ENCODE measurements at places on chromosomes 12 and 14.

DNA sequence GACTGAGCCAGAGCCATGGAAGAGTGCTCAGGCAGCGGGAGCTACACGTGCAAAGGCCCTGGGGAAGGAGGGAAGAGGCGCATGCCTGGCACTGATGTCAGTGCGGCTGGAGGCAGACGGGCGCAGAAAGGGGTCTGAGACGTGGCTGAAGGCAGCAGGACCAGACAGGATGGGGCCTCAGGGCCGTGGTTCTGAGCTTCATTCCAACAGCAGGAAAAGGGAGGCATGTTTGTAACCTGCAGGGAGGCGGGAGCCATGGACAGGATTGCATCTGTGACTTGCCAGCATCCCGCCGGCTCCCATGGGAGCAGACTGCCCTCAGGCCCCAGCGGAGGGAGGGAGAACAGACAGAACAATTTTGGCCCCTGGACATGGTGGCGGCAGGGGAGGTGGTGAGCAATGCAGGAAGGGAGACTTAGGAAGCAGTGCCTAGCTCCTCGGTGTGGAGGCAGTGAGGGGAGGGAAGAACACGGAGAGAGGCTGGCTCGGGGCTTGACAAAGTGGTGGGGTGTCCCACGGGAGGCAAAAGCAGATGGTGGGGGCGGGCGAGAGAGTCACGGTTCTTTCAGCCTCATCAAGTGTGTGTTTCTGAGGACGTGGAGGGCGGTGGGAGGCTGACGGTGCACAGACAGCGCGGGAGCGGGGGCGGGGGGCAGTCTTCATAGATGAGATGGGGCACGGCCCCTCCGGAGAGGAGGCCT is 33.3 kb upstream of the INF2 start:
- no peak for DNase-seq

- no peak for DNase-seq
Observed at GRCh38 chr12:132324841-132325732, 4.3 kb downstream of the GALNT9 start.

DNA sequence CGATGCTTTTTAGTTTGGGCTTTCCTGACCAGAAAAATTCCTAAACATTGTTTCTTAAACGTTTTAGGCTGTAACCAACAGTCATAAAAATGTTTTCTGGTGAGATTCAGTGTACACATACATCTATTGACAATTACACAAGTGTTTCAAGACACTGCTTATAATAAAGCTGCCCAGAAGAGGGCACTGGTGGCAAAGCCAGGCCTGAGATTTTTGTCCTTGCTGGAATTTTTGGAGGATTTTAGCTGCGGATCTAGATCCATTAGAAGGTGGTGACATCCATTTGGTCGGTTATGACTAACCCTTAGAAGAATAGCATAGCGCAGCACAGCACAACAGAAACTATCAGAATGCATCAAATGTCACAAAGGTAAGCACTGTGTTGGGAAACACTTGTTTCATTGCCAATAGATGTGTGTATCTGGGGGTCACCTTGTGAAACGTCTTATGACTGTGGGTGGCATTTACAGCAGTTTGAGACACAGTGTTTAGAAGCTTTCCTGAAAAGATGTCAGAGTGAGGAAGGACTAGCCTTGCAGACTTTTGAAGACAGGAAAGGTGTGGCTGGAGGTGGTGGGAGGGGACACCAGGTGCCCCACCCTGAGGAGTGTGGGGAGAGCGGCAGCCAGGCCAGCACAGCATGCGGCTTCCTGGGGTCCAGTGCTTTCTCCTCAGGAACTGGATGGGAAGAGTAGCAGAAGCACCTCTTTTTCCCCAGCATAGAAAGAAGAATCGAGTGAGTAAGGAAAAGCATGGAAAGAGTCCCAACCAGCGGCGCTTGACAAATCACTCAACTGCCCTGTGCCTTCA is 54.7 kb upstream of the FKBP4 start:
- DNase-seq: no peak

GRCh38 chr12:9404469-9405260 is 196.5 kb upstream of the PZP start:
- no peak for DNase-seq

DNA sequence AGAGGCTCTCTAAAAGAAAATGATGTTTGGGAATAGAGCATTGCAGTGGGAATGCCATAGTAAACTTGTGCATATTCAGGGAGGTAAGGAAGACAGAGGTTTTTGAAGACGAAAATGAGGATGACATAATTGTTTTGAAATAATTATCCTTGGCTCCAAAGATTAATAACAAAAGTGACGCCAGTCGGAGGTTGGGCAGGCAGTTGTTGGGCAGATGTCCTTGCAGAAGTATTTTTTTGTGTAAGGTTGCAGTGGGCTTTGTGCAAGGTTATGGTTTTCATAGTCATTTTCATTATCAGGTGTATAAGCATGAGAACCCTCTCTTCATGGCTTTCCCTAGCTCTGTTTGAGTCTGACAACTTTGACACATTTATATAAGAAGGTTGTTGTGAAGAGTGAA is 35.3 kb downstream of the METAP2 start:
- DNase-seq: no peak

- no peak for DNase-seq
Observed at GRCh38 chr14:79557309-79557708, 654.0 kb downstream of the DIO2 start.

DNA sequence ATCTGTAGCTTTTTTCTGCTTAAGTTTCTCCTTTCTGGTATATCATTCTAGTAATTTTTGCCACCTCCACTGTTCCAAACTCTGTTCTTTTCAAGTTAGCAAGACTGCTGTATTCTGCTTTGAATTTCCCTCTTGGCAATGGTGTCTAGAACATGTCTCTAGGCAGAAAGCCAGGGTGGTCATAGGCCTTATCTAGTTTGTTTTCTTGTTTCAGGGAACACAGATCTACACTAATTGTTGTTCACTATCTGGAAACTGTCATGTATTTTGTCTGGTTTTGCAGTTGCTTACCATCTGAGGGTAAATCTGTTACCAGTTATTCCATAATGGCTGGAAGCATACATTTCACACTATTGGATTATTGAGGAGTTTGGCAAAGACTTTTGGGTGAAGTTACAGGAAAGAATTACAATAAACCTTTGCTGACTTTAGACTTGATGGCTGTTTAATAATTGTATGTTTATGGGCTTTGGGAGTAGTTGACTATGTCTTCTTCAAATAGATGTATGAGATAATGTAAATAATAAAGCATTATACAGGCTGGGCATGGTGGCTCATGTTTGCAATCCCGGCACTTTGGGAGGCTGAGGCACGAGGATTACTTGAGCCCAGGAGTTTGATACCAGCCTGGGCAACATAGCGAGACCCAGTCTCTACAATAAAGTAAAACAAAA is 41.4 kb downstream of the FUT8 start:
- no peak for DNase-seq

GRCh38 chr14:83559721-83560120 is 1970.2 kb upstream of the FLRT2 start:
- DNase-seq: no peak

GRCh38 chr12:91722072-91722471 is 423.6 kb downstream of the BTG1 start:
- no peak for DNase-seq

DNA sequence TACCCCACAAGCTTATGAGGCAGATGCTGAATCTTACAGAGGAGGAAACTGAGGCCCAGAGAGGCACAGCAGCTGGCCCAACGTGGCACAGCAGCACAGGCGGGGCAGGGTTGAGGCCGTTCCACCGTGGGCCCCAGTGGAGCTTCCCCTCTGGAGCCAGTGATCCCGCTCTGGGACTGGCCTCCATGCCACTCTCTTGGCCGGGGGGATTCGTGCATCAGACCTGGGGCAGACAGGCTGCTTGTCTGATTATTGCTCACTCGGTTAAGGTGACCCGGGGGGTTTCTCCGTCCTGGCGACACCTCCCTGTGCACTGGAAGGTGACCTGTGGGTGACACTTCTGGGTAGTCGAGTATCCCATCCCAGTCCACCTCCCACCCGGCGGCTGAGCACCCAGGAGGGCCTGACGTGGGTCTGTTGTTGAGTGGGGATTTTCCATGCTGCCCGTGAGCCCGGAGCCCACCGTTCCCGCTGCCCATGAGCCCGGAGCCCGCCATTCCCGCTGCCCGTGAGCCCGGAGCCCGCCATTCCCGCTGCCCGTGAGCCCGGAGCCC is 27.8 kb downstream of the NOC4L start:
- no peak for DNase-seq

DNA sequence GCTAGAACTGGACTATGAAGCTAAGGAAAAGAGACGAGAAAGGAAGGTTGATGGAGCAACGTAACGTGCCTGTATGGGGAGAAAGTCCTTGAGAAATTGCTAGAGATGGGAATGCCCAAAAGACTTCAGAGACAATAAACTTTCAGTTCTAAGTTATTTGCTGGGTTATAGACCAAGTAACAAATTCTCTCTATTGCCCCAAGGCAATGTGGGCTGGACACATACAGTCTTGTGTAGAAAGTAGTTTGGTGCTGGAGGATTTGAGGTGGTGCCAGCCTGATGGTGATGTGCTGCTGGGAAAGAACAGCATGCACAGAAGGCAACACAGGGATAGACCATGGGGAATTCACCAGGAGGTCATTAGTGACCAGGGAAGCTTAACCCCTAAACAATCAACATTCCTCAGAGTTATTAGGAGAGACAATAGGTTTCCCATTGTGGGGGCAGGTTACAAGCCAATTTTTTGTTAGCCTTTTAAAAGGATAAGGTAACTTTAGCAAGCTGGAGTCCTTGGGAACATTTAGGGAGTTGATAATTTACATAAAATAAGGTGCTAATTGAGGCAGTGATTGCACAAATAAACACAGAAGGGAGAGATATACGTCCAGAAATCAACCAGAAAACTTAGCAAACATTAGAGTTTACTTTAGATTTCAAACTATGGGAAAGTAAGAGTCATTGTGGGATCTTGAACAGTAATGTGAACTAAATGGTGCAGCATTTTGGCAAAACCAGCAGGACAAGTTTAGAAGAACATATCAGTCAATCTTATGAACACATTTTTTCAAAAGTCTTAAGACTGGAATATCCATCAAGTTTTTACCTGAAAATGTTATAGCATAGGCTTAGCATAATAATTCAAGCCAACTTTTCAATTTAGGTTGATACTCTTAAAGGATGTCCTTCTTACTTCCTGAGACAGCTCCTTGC is 61.4 kb downstream of the LMNTD1 start:
- DNase-seq: no peak

DNA sequence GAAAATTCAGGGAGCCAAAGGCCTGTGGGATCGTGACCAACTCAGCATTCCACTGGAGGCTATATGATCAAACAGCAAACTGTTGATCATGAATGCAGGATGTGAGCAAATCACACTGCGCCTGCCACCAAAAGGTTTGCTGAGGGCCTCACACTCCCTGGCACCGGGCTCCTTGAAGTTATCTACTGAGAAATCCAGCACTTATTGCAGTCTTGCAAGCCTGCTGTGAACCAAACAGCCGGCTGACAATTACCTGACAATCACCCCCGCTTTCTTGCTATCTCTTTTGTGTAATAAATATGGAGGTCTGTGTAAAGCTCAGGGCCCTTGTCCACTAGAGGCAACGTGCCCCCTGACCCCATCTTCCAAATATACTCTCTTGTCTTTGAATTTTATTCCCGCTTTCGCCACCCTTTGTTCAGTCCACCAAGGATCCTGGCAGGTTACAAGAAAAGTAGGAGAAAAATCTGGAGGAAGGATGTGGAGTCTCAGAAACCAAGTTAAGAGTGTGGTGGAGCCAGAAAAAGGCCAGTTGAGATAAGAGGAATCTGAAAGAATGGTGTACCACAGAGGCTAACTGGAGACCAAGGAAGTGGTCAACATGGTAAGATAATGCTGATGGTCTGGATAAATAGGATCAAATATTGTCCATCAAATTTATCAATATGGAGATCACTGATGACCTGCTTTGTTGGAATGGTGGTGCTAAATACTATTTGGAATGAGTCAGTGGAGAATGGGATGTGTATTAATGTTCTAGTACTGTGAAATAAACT is 229.2 kb downstream of the ALX1 start:
- no peak for DNase-seq

DNA sequence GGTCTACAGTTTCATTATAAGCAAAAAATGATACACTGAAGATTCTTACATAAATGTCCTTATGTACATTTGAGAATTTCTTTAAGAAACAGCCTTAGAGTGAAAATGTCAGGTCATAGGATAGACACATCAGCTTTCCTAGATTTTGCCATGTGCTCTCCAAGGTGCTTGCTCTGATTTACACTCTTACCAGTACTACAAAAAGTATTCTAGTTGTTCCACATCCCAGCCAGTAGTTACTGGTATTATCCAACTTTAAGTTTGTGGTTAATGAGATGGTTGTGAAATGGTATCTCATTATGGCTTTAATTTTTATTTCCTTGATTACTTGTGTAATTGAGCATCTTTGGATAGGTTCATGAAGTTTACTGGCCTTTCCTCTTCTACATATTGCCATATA is 5.0 kb upstream of the LRRK2 start:
- DNase-seq: no peak

DNA sequence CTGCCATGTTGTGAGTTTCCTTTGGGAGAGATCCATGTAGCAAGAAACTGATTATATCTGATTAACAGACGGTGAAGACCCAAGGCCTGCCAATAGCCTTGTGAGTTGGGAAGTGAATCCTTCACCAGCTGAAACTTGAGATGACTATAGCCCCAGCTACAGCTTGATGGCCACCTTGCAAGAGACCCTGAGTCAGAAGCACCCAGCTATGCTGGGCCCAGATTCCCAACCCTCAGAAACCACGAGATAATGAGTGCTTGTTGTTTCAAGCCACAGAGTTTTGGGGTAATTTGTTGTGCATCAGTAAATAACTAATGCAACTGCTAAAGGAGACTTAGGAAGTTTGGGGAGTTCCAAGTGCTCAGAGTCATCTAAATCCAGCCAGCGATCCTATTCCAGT is 80.3 kb downstream of the AVPR1A start:
- no peak for DNase-seq

GRCh38 chr14:71231521-71232393 is 324.5 kb downstream of the PCNX1 start:
- no peak for DNase-seq

- peak; percentile 53 for DNase-seq
Observed at GRCh38 chr12:108511633-108512540, 3.2 kb upstream of the FICD start.

DNA sequence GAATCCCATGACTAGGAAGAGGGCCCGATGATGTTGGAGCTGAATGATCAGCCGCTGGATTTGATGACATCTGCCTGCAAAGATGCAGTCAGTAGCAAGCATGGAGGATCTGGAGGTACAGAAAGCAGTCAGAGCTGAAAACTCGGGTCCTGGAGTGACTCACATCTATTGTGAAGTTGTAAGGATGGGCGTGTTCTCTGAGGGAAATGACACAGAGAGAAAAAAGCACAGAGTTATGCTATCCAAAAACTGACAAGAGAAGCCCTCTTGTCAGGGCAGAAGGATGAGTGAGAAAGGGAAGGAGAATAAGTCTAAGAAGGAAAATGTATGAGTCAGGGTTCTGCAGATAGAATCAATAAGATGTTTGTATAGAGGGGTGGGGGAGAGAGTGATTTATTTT is 380.4 kb upstream of the CCDC196 start:
- no peak for DNase-seq

- DNase-seq: no peak
Observed at GRCh38 chr12:50638482-50638880, 125.4 kb upstream of the ATF1 start.

- DNase-seq: no peak
Observed at GRCh38 chr12:103583008-103583407, 4.1 kb upstream of the STAB2 start.

GRCh38 chr12:7645395-7646177 is 20.1 kb downstream of the APOBEC1 start:
- DNase-seq: no peak

GRCh38 chr12:88750867-88751543 is 170.7 kb upstream of the KITLG start:
- DNase-seq: no peak

Measured in NCI-H446 treated with DMSO at 0.1 percent for 48 hours (cell line).